Activated naive CD8-positive, alpha-beta T cell treated with anti-CD3 and anti-CD28 coated beads for 36 hours (primary cell): ENCODE measurements at places on chromosomes 7 and 10.
A peak's percentile ranks its signal among the peaks of the same experiment; 100 is the strongest.

- no peak for DNase-seq
Observed at GRCh38 chr10:55410415-55410885, 609.4 kb upstream of the PCDH15 start.

GRCh38 chr7:131878777-131879176 is 322.3 kb upstream of the PODXL start:
- DNase-seq: no peak

GRCh38 chr10:101221549-101221948 is 7.7 kb downstream of the LBX1 start:
- DNase-seq: no peak

DNA sequence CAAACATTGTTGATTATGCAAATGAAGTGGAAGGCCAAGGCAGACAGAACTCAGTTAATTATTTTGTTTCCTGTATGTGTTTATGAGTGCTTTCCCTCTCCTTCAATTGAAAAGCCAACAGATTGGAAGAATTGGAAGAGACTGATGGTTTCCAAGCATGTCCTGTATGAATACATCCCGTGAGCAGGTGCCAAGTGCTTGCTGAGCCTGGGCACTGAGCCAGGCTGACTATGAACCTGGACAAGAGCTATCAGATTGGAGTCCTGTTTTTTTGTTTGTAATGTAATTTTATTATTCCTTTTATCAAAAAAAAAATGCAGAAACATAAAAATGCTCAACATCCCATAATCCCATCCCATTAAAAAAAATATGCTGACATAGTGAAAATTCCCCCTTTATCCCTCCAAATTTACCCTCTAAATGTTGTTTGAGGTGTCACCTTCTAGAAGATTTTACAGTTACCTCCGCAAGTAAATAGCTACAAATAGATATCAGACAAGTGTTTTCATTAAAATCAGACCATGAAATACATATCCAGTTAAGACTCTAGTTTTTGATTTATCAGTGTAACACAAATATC is 449.5 kb downstream of the GRID1 start:
- DNase-seq: no peak

DNA sequence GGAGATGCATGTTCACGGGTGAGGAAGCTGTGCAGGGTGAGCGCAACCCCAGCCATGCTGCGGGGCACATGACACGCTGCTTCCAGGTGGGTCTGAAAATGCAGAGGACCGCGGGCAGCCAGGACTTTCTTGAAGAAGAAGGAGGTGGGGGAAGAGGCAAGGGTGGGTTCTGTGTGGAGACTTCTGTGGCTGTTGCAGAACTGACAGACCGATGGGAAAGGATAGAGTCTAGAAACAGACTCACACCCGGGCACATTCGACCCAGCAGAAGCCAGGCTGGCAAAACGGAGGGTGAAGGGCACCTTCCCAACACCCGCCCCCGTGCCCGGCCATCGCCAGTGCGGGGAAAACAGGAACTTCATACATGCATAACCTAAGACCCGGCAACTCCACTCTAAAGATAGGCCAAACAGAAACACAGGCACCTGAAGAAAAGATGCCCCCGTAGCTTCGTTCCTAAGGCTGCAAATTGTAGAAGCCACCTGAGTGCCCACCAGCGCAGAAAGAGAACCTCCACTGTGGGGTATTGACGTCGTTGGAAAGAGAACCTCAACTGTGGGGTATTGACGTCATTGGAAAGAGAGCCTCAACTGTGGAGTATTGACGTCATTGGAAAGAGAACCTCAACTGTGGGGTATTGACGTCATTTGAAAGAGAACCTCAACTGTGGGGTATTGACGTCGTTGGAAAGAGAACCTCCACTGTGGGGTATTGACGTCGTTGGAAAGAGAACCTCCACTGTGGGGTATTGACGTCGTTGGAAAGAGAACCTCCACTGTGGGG is 4.8 kb upstream of the KNDC1 start:
- no peak for DNase-seq

- no peak for DNase-seq
Observed at GRCh38 chr10:17222329-17222728, 5.7 kb upstream of the VIM start.

- DNase-seq: no peak
Observed at GRCh38 chr10:25696013-25696708, 237.9 kb upstream of the MYO3A start.

- no peak for DNase-seq
Observed at GRCh38 chr7:37212556-37212955, 236.1 kb downstream of the ELMO1 start.

DNA sequence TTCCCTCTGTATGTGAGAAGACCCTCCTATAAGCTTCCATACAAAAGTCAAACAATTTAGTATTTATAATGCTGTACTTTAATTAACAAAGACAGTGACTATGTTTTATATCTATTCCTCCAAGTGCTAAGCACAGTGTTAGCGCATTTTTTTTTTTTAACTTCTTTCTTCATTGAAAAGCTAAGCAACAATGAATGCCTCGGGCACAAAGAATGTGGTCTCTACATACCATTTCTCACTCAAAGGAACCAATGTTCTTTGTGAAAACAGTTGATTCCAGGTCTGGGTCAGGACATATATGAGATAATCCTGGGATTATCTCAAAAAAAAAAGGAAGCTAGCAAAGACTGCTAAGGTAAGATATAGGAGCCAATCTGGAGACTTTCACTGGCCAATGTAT is 26.2 kb upstream of the REEP3 start:
- DNase-seq: no peak

GRCh38 chr10:118753331-118754228 is 1.2 kb downstream of the CACUL1 start:
- DNase-seq: no peak

DNA sequence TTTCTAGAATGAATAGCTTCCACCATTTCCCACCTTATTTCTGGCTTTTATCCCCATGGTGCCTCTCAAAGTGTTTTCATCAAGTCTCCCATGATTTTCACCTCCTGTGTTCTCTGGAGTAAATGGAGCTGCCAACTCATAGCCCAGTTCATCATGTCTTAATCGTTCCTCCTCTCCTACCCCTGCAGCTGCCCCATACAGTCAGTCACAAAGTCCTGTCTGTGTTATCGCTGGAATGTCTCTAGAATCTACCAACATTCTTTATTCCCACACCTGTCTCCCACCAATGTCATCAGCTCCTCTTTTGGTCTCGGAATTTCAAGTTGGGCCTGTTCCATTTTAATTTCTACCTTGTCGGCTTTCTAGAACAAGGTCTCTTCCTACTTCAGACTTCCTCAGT is 178.9 kb downstream of the MLLT10 start:
- DNase-seq: no peak

- DNase-seq: no peak
Observed at GRCh38 chr7:82430500-82431465, 12.8 kb downstream of the CACNA2D1 start.

- DNase-seq: no peak
Observed at GRCh38 chr10:121043124-121043849, 192.1 kb downstream of the WDR11 start.

GRCh38 chr10:89532476-89532875 is 2.9 kb downstream of the SLC16A12 start:
- no peak for DNase-seq

GRCh38 chr7:156172638-156173037 is 360.4 kb upstream of the SHH start:
- no peak for DNase-seq

GRCh38 chr7:126637538-126637937 is 615.2 kb downstream of the GRM8 start:
- DNase-seq: no peak

GRCh38 chr7:98802781-98803110 is 67.1 kb downstream of the TMEM130 start:
- DNase-seq: no peak

GRCh38 chr10:36362257-36362656 is 720.2 kb upstream of the FZD8 start:
- no peak for DNase-seq

GRCh38 chr7:95694334-95694733 is 78.0 kb upstream of the DYNC1I1 start:
- DNase-seq: no peak

GRCh38 chr10:112912410-112912928 is 37.6 kb upstream of the TCF7L2 start:
- DNase-seq: no peak

- no peak for DNase-seq
Observed at GRCh38 chr7:135328053-135328452, 94.4 kb downstream of the STRA8 start.

GRCh38 chr7:157486007-157486755 is 149.4 kb downstream of the DNAJB6 start:
- no peak for DNase-seq

DNA sequence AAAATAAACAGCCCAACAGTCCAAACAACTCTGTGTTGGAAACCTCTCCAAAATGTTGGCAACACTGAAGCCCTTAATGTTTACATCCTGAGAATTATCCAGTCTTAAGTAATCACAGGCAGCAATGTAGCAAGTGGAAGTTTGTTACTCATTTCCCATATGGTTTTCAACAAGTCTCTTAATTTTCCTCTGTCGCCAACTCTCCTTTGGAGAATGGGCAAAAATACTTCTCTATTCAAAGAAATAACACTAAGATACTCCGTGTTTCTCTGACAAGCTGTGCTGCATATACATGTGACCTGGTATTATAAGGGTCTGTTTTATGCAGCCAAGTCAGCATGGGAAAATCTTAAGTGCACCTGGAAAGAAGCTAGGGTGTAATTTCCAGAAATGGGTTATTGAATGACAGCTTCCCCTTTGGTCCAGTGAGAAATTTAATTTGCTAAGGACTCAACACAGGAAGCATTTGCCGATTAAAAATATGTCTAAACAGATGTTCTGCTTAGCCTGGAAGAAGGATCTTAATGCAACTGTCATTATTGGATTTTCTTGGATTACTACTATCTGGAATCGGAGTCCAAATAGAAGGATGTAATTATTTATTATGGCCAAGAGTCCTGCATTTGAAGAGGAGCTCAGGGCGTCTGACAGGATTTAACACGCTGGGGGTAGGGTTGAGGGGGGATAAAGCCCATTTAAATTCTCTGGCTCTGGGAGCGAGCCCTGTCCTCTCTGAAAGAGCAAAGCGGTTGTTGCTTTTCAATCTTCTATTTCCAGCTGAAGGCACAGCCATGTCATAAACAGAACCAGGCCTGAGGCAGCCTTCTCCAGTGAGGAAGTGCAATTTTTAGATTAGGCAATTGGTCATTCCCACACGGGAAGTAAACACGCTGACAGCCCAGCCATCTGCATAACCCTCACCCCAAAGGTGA is 73.1 kb downstream of the TLL2 start:
- no peak for DNase-seq

DNA sequence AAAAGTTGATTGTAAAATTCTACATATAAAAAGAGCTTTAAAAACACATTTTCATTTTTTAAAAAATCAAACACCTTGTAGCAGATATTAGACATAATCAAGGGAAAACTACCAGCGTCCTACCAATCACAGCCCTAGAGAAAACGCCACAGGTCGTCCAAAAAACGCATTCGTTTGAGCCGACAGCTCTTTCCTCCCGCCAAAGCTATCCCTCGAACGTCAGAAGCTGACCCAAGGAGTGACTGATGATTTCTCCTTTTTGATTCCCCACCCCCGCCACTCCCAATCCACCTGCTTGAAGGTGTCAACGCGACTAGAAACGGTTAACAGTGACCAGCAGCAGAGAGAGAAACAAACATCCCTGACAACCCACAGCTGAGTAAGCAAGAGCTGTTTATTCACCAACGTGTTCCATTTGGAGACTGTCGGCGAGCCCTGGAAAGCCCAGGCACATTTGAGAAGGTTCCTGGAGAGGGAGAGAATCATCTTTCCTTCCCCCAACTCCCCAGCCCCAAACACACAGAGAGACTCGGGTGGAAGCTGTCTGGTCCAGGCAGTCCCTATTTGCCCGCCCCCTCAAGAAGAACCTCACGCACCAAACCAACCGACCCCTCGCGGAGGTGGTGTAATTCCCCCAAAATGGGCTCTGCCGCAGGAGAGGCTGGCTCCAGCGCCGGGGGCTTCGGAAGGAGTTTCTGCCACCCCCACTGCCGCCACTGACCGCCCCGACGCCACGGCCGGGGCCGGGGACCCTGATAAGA is 622 bp downstream of the CPEB3 start:
- DNase-seq: peak; percentile 44

DNA sequence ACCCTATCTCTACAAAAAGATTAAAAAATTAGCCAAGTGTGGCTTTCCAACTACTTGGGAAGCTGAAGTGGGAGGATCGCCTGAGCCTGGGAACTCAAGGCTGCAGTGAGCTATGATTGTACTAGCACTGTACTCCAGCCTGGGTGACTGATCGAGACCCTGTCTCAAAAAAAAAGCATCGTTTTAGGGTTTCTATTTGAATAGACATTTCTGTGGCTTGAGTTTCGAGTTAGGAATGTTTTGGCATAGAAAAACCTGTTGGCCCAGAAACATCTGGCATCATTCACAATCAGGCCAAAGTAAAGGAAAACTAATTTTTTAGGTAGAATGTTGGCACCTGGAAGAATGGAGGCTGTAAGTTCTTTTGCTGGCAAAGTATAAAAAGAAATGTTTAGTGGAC is 72.4 kb downstream of the AUTS2 start:
- no peak for DNase-seq

DNA sequence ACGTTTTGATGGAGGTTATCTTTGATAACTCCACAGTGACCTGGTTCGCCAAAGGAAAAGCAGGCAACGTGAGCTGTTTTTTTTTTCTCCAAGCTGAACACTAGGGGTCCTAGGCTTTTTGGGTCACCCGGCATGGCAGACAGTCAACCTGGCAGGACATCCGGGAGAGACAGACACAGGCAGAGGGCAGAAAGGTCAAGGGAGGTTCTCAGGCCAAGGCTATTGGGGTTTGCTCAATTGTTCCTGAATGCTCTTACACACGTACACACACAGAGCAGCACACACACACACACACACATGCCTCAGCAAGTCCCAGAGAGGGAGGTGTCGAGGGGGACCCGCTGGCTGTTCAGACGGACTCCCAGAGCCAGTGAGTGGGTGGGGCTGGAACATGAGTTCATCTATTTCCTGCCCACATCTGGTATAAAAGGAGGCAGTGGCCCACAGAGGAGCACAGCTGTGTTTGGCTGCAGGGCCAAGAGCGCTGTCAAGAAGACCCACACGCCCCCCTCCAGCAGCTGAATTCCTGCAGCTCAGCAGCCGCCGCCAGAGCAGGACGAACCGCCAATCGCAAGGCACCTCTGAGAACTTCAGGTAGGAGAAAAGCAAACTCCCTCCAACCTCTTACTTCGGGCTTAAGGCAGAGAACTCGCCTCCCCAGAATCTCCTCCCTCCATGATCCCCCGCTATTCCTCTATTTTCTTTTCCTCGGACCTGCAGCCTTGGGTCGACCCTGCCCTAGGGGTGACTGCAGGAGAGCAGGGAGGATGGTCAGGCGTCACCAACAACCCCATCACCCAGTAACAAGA is at the start of gene SERPINE1:
SERPINE1 (plus strand) TSS at position 454 of the 809 bp plus-strand sequence. CDS start 1,290 bp downstream, outside the sequence.
- peak; percentile 62 for DNase-seq

DNA sequence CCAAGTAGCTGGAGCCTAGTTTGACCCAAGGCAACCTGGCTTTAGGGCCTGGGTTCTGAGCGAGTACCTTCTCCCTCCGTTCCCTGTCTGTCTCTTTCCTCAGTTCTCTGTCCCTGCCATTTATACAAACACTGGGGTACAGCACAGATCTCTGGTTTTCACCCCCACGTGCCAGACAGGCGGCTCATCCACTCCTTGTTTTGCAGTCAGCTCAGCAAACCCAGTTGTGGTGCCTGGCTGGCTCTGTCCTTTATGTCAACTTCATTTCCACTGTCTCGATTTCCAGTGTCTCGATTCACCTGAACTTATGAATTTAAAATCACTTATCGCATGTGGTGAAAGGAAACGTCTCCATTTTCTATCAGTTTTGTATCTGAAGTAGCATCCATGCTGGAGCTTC is 230.8 kb downstream of the FRMD4A start:
- DNase-seq: no peak
